Frontal cortex (tissue), 4 donors: ENCODE measurements at places on chromosomes 7 and 10.

- DNase-seq, result no peak
Measured at GRCh38 chr10:64659311-64659710, 1138.1 kb downstream of the REEP3 start.

GRCh38 chr10:68284062-68285001 is 47.5 kb upstream of the HNRNPH3 start:
- no peak for DNase-seq

DNA sequence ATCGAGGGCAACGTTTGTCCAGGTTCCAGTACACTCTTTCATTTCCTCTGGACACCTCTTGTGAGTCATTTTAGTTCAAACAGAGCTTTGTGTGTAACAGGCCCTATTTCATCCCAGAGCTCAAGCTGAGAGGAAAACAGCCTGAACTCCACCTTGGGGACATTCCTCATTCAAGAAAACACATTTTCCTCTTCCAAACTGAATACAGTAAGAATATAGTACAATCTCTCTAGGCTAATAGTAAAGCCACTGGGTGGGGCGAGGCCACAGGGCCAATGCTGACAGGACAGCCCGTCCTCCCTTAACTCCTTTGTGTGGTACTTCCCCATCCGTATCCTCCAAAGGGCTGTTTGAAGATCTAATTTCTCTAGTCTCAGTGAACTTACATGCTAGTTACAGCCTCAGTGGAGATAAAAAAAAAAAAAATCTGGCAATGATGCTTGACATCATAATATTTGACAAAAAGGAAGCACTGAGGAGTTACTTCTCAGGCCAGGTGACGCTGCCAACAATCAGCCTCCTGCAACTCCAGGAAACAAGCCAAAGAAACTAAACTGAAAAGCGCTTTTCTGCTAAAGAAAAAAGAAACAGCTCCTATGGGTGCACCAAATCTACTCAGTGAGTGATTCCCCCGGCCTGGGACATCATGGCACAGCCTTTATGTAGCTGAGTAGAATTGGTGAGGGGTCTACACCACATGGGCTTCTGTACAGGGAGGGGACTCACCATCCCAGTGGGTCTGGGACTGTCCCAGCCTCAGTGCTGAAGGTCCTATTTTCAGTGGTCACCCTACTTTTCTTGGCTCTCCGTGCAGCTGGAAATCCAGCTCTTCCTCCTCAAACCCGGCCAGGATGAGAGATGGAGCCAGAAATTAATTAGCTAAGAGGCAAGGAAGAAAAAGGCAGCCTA is 238.2 kb upstream of the NEBL start:
- DNase-seq, result no peak

DNA sequence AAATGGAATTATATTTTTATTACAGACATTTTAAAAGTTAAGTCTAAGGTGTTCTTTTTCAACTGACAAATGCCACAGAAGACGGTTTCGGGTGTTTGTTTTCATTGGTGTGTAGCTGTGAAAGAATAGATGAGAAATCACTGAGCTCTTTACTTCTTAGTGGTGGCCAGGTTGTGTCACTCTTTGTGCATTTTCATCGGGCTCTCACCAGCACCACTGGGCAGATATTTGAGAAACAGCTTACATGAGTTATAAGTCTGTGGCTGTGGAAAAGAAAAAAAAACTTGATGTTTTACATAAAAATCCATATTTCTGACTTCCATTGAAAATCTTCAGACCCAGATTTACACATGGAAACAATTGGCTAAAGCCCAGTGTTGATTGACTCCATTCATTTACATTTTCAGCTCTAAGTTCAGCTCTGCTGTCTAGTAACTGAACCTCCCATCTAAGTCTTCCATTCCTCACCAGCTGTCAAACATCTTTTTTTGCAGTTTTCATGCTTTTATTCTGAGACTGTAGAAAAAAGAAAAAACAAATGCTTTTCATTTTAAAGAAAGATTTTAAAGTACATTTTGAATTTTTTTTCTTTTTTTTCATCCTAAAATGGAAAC is 22.3 kb downstream of the CABCOCO1 start:
- no peak for DNase-seq

DNA sequence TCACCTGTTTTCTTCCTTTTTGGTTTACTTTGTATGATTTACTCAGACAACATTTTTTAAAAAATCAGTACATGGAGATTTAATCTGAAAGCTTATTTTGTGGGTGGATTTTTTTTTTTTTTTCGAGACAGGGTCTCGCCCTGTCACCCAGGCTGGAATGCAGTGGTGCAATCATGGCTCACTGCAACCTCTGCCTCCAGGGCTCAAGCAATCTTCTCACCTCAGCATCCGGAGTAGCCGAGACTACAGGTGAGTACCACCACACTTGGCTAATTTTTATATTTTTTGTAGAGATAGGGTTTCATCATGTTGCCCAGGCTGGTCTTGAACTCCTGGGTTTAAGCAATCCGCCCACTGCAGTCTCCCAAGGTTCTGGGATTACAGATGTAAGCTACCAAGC is 2.5 kb downstream of the GSTO1 start:
- DNase-seq, result no peak

DNA sequence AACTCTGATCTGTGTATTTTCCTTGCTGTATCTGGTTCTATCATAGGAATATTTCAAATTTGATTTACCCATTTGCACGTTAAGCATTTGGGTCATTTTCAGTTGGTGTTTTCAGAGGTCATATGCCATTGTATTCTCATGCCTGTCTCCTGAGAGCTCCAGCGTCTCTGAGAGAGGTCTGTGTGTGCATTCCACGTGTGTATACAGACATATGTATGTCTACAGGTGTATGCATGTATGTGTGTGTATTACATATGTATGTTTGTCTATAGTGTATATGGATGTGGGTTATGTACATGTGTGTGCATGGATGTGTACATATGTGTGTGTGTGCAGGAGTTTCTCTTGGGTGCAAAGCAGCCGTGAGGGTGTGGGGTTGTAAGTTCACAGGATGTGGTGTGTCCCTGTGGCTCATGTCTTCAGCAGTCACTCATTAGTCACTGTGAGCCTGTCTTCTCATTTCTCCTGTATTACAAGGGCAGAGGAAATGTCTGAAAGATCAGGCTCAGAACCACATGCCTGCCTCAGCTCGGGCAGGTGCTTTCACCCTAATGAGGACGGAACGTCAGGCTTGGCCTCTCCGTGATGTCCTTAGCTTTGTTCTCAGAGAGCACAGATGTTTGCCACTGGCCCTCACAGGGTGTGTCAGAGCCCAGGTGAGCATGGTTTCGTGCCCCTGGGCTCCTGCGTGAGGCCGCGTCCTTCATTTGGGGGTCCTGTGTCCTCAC is 101.6 kb downstream of the NKX6-2 start:
- no peak for DNase-seq

DNA sequence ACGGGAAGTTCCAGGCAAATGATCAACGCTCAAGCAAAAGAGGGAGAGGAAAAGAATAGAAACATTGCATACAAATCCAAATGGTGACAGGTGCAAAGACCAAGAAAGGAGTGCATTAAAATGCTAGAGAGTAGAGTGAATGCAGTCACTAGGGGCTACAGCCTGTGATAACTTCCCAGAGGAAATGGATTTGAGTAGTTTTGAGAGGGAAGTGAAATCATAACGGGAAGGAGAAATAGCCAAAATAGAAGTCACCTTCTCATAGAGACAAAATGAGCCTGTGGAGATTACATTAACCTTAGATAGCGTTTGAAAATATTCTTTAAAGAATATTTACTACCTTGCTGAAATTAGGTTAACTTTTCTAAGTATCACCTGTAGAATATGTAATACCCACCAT is 26.5 kb downstream of the NUP42 start:
- no peak for DNase-seq

- no peak for DNase-seq
Measured at GRCh38 chr7:147060070-147060469, 943.5 kb downstream of the CNTNAP2 start.

GRCh38 chr7:98163269-98163668 is 48.0 kb upstream of the BHLHA15 start:
- DNase-seq, result no peak

GRCh38 chr10:106592396-106592795 is 572.1 kb downstream of the SORCS1 start:
- no peak for DNase-seq

GRCh38 chr10:33498391-33498891 is 164.0 kb upstream of the NRP1 start:
- DNase-seq, result no peak

GRCh38 chr10:91935886-91936285 is 12.3 kb downstream of the BTAF1 start:
- no peak for DNase-seq

GRCh38 chr7:116052006-116052405 is 21.4 kb upstream of the TFEC start:
- no peak for DNase-seq

DNA sequence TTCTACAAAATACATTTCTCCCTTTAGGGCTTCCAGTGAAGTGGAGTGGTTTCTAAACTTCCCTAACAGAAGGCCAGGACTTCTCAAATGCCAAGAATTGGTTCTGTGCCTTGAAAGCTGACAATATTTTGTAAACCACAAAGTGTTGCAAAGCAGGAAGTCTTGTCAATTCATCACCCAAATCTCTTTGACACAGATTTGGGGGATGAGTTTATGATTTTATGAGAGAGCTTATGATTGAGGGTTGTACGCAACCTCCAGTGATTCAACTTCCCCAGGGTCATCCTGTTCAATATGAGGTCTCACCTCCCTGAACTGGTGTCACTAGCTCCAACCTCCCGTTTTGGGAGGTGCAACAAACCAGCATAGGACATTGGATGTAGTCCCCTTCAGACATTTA is 83.7 kb downstream of the PRLHR start:
- DNase-seq, result no peak

DNA sequence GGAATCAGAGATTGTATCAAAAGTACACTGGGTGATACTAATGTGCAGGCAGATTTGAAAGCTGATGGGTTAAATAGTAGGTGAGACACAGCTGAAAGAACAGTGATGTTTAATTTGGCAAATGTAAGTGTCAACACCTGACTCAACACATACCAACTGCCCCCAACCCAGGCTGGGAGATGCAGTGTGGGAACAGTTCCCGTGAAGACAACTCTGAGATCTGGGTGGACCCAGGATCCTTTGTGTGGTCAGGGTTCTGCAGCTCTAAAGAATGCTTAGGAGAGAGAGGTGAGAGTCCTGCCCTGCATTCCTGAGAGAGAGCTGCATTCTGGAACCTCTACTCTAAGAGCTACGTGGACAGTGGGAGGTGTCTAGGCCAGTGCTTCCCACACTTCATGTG is 479.7 kb downstream of the RPS24 start:
- DNase-seq, result no peak

DNA sequence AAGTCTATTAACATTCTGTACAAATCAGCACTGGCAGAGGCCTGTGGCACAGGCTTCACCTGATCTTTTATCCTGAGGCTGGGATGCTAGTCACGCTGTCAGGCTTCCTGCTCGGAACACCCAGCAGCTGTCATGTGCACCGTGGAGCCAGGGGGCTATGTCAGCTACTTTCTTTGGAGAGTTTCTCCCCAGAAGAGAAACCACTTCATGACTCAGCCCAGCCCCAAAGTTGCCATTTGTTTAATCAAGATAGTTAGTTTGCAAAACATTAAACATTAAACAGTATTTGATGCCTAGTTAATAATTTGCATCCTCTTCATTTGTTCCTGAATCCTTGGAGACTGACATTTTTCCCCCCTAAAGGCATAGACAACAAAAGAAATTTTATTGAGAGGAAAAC is at the start of gene HABP2:
TSS of gene HABP2 (plus strand) at position 353 of the 400 bp plus-strand sequence. CDS start 69 bp downstream, outside the sequence.
- no peak for DNase-seq

- no peak for DNase-seq
Measured at GRCh38 chr7:17661982-17662585, 278.2 kb downstream of the SNX13 start.

GRCh38 chr10:118595598-118596425 is at the start of gene PRLHR:
TSS of gene PRLHR (minus strand) at chr10:118595648. CDS start at chr10:118595244, 404 bp downstream.
- no peak for DNase-seq
